ENCODE measurements at places on chromosomes 2 and 18. TPM values are rescaled to one million over a fixed set of nuclear protein-coding genes. Genes with fewer than 3 reads are reported as not detected.

The IL36A gene
- not detected for total RNA-seq

The FBLN7 gene
- 4.6 TPM for total RNA-seq

The GALM gene
- total RNA-seq, result 9.0 TPM

The AQP12B gene
- total RNA-seq, result not detected

The EMILIN2 gene
- 4.6 TPM for total RNA-seq

The FKBP1B gene
- 10.1 TPM for total RNA-seq

The ASB18 gene
- total RNA-seq, result not detected

The G6PC2 gene
- not detected for total RNA-seq

The BOK gene
- total RNA-seq, result 59.5 TPM

The IL36RN gene
- not detected for total RNA-seq

The C1GALT1C1L gene
- 0.33 TPM for total RNA-seq

The LOXHD1 gene
- not detected for total RNA-seq

The ST8SIA5 gene
- not detected for total RNA-seq

The RAB10 gene
- total RNA-seq, result 112 TPM

The DPYSL5 gene
- not detected for total RNA-seq
